Stimulated activated CD8-positive, alpha-beta memory T cell treated with anti-CD3 and anti-CD28 coated beads, Interleukin-7, amount 100 ng/mL, for 1 hour (primary cell): ENCODE measurements at places on chromosomes 12 and 14.

DNA sequence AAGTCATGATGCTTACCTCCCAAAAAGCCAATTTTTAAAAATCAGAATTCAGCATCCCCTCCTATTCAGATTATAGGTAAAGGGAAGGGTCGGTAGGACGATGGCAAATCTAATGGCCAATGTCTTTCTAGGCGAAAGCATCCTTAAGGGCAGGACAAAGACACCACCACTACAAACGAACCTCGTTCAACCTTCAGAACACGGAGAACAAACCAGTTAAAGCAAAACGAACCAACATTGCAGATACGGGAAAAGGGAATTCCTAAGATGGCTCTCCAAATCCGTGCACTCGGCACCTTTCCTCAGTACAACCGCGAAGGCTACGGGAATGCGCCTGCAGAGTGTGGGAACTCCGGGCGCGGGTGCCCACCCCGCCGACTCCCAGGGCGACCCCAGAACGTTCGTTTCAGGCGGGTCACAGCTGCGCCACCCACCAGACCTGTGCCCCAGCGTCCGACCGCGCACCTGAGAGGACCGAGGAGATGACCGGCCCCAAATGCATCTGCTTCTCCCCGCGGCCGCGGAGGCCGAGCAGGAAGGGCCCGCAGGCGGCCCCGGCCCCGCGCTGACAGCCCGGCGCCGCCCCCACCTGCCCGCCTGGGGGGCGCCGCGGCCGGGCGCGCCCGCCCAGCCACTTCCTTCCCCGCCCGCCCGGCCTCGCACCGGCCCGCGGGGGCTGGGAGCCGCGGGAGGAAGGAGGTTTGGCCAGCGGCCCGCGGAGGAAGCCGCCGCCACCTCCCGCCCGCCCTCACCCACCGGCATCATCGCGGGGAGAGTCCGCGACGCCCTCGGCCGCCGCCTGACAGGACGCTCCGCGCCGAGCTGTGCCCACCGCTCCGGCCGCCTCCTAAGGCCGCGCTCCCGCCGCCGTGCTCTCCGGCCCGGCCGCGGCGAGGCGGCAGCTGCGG, 578 bp downstream of the PPP1R13B start:
- DNase-seq: no peak

- DNase-seq: no peak
Measured at GRCh38 chr14:92932448-92933395, 9.8 kb downstream of the CHGA start.

GRCh38 chr14:68215629-68216028, 396.1 kb downstream of the RAD51B start:
- no peak for DNase-seq

- DNase-seq: no peak
Measured at GRCh38 chr12:32284561-32284960, 114.8 kb upstream of the FGD4 start.

- DNase-seq: no peak
Measured at GRCh38 chr14:80202888-80203562, 8.3 kb downstream of the DIO2 start.

GRCh38 chr12:91921555-91921954, 224.1 kb downstream of the BTG1 start:
- no peak for DNase-seq

DNA sequence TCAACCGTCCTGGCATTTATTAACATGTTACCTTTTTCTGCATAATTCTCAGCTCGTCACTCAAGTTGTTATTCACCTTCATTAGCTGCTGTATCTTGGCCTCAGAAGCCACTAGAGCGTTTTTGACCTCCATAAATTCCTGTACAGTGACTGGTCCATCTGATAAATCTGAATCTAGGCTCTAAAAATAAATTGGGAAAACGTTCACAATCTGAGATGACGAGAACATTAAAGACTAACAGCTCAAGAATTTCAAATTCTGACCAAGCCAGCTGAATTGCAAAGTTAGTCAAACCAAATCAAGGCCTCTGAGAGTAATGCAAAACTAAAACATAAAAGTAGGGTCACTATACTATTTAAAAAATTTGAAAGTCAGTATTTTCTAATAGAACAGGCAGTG, 45.0 kb downstream of the GIT2 start:
- DNase-seq: no peak

GRCh38 chr12:111971800-111972199, 41.2 kb downstream of the TMEM116 start:
- no peak for DNase-seq

DNA sequence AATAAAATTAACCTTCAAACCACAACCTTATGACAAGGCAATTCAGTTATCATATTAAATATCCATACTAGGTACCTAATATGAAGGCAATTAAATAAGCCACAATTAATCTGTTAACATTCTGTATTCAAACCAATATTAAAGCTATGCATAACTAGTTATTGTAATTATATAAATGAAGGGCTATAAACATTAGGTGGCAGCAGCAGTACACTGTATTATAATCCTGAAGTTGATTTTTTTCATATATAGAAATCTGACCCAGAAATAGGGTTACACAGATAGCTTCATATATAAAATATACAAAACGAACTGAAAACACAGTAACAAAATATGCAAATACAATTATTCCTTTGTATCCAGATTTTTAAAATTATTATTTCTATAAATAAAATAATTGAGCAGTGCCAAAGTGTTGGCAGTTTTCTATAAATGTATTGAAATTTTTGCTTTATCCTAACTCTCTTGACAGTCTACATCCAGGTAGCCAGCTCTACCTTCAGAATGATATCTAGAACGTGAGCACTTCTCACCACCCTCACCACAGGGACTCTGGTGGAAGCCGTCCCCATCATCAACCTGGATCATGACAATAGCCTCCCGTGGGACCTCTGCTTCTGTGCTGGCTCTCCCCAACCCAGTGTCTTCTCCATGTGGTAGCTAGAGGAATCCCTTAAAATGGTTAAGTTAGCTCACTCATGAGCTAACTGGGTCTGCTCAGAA, 136.2 kb downstream of the MED13L start:
- no peak for DNase-seq

GRCh38 chr12:111773801-111774551, 7.2 kb downstream of the ALDH2 start:
- no peak for DNase-seq

DNA sequence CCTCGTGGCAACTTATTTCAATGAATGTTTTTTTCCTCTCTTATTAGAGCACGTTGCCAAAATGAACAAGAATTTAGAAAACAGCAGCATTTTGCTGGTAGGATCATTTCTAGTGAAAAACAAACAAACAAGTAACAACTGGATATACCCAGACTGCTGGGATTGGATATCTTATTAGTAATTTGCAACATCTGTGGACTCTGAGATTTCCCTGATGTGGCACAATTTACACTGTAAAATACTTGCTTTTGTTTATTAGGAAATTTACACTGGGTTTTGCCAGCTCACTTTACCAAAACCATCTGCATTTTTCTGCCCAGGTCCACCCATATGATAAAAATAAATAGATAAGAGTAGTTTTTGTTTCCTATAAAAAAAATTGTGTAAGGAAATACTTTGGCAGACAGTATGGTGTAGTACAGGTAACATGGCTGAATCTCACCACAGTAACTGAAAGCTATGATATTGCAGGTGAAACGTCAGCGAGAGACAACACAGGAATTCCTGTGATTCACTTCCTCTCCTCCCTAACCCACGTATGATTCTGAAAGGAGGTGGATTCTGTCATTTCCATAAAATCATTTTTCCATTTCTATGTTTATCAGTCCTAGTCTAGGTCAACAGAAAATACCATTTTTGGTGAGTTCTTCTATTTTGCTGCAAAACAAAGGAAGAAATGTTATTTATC, 176.2 kb upstream of the NOVA1 start:
- no peak for DNase-seq
